ENCODE measurements at places on chromosomes 11 and 22.
A peak's percentile ranks its signal among the peaks of the same experiment; 100 is the strongest.

- no peak for DNase-seq
These were observed 178.2 kb downstream of the GRIK4 start for GRCh38 chr11:120689596-120690275.

DNA sequence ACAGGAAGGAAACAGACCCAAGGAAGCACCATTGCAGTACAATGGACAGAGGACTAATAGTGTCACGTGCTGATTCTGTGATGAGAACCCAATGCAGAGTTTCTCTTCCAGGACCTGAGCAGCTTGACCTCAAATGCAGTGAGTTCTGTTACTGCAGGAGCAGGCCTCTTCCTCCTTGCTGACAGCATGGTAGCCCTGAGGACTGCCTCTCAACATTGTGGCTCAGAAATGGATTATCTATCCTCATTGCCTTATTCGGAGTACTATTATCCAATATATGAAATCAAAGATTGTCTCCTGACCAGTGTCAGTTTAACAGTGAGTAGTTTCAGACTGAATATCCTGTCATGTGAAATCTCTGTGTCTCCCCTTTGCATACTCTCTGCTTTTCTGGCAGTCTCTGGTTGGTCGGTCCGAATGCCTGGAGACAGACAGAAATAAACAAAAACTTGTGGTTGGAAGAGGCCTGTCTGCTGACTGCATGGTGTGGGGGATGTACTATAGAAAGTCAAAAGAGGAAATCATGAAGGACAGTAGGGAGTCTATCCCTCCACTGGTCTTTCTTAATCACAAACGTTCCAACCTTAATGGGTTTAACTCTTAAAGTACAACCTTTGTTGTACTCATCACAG is 6.9 kb upstream of the MS4A14 start:
- no peak for DNase-seq

- DNase-seq: no peak
These were observed 16.3 kb upstream of the SORL1 start for GRCh38 chr11:121435551-121436511.

GRCh38 chr11:88231894-88232482 is 56.7 kb upstream of the RAB38 start:
- DNase-seq: no peak

- DNase-seq: no peak
These were observed 130.2 kb downstream of the CEP164 start for GRCh38 chr11:117457835-117458234.

GRCh38 chr11:85096939-85097338 is 530.2 kb downstream of the DLG2 start:
- DNase-seq: no peak

DNA sequence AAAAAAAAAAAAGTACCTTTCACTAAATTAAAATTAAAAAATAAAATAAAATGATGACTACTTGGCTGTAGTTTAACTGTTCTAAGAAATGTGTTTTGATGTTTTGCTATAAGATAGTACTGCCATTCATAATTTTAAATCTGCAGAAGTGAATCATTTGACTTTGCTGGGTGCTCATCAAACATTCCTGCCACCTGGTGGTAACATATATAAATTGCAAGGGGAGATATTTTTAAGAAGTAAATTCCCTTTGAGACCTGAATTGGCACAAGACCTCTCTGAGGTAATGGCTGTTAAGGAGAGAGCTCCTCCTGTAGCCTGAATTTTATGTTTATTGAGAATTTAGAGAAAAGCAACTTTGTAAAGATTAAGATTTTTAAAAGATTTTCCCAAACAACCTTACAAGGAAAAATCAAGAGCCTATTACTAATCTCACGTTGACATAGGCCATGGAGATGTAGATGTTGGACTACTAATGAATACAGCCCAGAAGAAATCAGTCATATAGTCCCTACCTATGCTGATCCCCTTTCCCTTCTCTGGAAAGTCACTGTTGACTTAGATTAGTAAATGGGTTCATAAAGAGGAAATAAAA is 11.9 kb upstream of the NARS2 start:
- no peak for DNase-seq

- DNase-seq: no peak
These were observed 270.7 kb upstream of the MTNR1B start for GRCh38 chr11:92698742-92699141.

- no peak for DNase-seq
These were observed 17.5 kb upstream of the CABP7 start for GRCh38 chr22:29702000-29702930.

DNA sequence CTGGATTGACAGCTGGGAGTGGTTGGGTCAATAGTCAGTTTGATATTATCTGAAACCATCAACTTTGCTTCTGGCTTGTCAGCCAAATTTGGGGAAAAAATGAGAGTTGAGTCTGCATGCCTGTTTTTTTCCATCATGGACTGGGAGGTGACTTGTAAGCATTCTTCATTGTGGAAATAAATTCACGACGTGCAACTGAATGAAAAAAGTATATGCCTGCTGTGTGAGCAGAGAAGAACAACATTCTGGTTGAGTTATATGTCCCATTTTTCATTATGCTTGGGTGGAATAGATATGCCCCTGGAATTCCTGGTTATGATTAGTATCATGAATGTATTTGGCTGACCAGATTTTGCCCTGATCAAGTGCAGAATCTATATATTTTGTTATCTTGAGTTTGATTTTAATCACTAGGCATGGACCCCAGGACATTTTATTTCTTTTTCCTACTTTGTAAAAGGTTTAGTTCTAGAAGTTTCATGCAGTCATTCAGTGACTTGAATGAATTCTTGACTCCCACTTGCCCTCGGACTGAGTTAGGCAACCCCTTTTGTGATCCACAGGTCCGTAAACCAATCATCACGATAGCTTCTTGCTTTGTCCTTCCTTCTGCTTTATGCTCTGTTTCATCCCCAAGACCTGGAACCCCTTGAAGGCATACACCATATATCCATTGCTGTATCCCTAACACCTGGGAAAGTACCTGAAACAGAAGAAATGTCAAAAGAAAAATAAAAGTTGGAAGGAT is 205.8 kb downstream of the NAV2 start:
- DNase-seq: no peak

DNA sequence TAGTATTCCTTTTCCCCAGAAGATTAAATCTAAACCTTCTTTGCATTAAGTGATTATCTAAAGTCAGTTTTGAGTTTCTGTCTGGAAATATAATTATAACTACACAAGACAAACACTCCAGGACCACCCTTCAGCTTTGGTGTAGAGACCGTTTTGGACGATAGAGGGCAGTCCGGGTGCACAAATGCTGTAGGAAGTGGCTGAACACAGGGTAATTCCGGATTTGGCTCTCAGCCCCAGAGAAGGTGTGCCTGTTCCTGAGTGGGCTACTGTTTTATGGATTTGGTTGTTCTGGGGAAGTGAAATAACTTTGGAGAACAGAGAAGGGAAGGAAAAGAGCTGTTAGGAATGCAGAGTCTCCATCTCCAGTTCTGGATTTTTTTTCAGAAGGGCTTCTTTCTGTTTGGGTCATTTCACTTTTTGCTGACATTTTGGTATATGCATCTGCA is 14.8 kb downstream of the EXT2 start:
- DNase-seq: no peak

- DNase-seq: no peak
These were observed 987 bp downstream of the C1QTNF6 start for GRCh38 chr22:37186997-37187522.

- DNase-seq: no peak
These were observed 104.0 kb downstream of the CACNA1I start for GRCh38 chr22:39674536-39674935.

- no peak for DNase-seq
These were observed 572.5 kb downstream of the BRD1 start for GRCh38 chr22:49255154-49255553.

GRCh38 chr22:41699264-41700107 is at the start of gene MEI1:
Gene MEI1, plus strand, starts transcription at chr22:41699503. Its CDS starts 36 bp downstream, at chr22:41699539.
- peak; percentile 35 for DNase-seq

DNA sequence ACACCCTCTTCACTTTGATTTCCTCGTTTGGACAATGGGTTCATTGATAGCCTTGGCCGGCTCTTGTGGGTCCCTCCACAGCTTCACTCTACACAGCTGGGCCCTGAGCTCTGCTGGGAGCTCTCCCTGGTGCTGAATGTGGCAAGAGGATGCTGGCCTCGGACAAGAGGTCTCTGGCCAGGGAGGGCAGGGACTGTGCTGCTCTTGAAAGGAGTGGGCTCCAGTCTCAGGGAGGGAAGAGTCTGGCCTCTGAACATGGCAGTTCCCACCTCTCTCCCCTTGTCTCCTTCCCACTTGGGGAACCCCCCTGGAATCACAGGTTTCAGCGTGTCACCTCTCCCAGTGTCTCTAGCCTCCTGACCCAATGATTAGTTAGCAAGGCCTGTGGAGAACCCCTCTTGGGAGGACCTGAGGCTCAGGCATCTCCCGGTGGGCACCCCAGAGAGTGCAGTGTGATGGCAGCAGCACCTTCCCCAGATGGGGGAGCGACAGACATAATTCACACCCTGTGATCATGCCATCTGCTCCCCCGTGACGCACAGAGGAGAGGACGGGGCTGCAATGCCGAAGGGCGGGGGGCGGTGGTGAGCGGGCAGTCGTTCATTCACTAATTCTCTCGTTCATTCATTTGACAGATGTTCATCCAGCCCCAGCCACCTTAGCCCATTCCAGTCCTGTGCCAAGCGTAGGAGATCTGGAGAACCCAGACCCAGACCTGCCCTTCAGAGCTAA is 2.8 kb upstream of the CABP7 start:
- DNase-seq: peak; percentile 66

- DNase-seq: no peak
These were observed 14.9 kb downstream of the SERPIND1 start for GRCh38 chr22:20788627-20789344.

DNA sequence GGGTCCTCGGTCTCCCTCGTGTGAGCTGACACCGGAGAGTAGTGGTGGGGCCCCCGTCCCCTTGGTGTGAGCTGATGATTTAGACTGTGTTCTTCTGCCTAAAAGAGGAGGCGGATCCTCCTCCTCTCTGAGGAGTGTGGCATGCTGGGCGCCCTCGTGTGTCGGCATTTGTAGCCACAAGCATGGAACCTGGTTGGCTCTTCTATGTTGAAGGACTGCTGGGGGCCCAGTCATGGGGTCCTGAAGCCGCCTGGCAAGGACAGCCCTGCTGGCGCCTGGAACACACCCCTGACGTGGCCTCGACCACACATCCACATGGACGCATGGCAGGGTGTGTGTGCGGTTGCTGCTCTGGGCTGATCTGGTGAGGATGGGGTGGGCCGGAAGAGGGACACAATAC is 50.2 kb downstream of the AP2A2 start:
- no peak for DNase-seq

DNA sequence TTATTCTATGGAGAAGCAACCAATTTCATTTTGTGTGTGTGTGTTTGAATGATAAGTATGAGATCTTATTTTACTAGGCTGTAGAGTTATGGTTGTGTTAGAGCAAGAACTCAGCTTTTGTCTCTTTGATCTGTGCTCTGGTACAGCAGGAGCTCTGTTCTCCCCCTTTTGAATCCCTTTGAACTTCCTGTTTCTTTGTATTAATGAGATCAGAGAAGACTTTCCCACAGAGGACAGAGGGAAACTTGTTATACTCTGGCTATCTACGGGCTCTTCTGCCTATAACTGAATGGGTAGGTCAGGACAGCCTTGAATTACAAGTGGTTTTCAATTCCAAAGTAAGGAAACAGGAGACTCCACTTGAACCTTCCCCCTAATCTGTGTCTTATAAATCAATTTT is 1015.0 kb upstream of the RAG2 start:
- no peak for DNase-seq

DNA sequence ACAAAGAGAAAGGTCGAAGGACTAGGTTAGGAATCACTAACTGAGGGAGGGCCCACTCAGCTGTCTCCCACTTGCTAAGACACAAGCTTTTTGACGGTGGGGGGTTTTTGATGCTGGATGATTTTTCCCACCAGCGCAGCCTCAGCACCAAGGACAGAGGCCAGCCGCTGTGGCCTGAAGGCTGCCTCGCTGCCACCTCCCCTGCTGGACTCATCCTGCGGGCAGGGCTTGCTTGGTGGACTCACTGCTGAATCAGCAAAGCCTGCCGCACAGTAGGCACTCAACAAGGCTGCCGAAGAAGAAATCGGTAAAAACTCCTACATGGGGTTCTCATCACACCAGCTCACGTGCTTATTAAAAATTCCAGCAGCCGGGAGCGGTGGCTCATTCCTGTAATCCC is 2.6 kb downstream of the ALG12 start:
- DNase-seq: no peak

GRCh38 chr22:24486501-24486921 is 8.6 kb upstream of the UPB1 start:
- no peak for DNase-seq

- DNase-seq: no peak
These were observed 46.0 kb downstream of the LRP5 start for GRCh38 chr11:68358416-68358815.

GRCh38 chr11:74949753-74950137 is 679 bp downstream of the SPCS2 start:
- DNase-seq: no peak

DNA sequence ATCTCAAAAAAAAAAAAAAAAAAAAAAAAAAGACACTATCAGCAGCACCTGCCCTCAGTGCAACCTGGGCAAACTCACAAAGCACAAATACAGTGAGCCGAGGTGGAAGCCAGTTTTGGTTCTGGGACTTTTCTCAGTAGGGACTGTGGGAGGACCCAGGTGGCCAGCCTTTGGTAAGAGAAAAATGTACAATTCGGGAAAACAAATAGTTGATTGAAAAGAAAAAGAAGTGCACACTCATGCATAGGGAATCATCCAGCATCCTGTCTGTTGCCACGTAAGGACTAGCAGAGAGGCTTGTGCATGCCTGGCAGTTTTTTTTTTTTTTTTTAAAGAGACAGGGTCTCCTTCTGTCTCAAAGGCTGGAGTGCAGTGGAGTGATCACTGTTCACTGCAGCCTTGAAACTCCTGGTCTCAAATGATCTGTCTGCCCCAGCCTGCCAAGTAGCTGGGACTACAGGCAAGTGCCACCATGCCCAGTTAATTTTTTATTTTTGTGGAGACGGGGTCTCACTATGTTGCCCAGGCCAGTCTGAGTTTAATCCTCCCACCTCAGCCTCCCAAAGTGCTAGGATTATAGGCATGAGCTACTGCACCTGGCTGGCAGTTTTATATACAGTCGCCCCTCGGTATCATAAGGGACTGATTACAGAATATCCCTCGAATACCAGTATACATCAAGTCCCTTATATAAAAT is 36.7 kb downstream of the TPST2 start:
- no peak for DNase-seq

DNA sequence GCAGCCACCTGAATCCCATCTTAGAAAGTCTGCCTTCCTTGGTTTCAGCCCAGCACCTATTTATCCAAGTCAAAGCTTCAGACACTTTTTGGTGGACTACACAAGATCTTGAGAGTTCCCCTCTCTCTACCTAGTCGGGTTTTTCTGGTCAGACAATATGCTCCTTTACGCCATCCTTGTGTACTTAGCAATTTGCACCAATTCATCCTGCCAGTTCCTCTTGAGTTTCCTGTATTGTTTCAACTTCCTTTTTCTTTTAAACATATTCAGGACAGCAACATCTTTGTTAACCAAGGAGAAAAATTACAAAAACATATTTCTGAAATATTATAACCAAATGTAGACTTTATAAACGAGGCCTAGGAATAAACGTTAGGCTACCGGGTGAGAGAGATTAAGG is 368.2 kb upstream of the CADM1 start:
- no peak for DNase-seq

GRCh38 chr11:65298131-65298535 is 16.5 kb upstream of the CDC42EP2 start:
- peak; percentile 83 for DNase-seq

Measured in hypothalamus (tissue), 51 donors.